Stimulated activated CD4-positive, alpha-beta T cell treated with anti-CD3 and anti-CD28 coated beads, Interleukin-15, amount 100 ng/mL, for 48 hours (primary cell): ENCODE measurements at places on chromosomes 5 and 9.

GRCh38 chr9:116550696-116551436 is 136.2 kb upstream of the TRIM32 start:
- DNase-seq = no peak

DNA sequence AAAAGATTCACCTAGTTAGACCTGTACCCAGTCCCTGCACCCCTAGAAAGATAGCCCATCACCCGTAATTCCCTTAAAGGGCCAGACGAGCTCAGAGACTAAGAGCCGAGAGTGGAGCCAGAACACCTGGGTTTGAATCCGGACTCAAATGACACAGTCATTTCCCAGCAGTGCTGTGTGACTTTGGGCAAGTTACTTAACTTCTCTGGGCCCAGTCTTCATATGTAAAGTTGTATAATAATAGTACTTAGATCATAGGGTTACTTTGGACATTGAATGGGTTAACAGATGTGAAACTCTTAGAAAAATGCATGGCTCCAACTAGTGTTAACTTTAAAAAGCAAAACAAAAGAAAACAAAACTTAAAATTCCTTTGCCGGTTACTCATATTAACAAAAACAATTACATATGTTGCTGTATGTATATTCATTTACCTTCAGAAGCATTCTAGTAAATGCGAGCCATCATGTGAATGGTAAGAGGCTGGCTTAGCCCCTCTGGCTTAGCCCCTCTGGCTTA is 40.4 kb upstream of the RASGRF2 start:
- no peak for DNase-seq

- no peak for DNase-seq
Observed at GRCh38 chr5:11494340-11494739, 409.9 kb downstream of the CTNND2 start.

- no peak for DNase-seq
Observed at GRCh38 chr9:126514037-126514821, 99.5 kb upstream of the LMX1B start.

DNA sequence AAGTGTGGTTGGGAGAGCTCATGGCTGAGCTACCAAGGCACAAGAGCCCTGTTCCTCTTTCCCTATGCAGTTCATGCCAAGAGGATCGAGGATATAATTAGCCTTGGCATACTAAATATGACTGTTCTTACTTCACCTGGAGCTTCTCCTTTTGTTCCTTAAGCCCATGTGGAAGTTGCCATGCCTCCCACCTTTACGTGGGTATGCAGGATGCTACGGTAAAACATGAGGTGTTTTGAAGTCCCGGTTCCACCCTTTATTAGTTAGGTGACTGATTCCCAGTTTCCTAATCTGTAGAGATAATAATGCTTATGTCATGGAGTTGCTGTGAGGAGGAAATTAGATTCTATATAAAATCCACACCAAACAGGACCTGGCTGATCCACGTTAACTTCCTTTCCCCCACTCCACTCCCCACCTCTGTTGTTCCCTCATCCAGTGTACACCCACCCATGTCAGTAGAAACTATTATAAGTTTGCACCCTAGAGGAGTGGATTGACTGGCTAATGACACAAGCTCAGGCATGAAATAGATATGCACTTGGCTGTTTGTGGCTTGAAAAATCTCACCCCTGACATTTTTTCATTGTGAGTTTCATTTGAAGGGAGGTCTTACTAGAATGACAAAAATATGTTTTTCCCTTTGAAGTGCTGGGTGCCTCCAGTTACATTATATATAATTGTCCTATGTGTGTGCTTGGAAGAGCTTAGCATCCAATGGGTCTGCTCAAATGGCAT is 36.8 kb upstream of the SHOC1 start:
- no peak for DNase-seq

DNA sequence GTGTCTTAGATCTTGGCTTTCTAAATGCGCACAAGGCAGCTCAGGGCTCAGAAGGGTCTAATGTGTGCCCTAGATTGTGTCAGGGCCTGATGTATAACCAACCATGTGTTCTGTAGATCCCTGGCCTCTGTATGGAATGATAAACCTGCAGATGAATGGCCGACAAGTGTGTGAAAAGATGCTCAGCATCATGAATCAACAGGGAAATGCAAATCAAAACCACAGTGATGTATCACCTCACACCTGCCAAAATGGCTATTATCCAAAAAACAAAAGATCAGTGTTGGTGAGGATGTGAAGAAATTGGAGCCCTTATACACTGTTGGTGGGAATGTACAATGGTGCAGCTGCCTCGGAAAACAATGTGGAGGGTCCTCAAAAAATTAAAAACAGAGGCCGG is 489.8 kb downstream of the SEMA5A start:
- DNase-seq = no peak

DNA sequence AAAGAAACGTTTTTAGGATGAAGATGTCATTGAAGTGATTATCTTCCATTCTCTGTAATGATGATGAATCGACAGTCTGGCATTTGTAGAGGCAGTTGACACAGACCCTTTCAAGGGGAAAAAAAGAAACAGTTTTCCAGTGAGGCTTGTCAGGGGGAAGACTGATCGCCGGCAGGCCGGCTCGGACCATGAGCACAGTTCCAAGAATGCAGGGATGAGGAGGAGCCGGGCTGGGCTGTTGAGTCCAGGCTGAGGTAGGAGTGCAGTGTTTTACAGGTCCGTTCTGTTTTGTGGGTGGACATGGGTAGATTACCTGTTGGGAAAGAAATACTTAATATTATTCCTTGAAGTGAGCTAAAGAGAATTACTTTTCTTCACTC is 194.6 kb downstream of the AOPEP start:
- DNase-seq = no peak

GRCh38 chr5:36369219-36369690 is 67.6 kb upstream of the RANBP3L start:
- DNase-seq = no peak

DNA sequence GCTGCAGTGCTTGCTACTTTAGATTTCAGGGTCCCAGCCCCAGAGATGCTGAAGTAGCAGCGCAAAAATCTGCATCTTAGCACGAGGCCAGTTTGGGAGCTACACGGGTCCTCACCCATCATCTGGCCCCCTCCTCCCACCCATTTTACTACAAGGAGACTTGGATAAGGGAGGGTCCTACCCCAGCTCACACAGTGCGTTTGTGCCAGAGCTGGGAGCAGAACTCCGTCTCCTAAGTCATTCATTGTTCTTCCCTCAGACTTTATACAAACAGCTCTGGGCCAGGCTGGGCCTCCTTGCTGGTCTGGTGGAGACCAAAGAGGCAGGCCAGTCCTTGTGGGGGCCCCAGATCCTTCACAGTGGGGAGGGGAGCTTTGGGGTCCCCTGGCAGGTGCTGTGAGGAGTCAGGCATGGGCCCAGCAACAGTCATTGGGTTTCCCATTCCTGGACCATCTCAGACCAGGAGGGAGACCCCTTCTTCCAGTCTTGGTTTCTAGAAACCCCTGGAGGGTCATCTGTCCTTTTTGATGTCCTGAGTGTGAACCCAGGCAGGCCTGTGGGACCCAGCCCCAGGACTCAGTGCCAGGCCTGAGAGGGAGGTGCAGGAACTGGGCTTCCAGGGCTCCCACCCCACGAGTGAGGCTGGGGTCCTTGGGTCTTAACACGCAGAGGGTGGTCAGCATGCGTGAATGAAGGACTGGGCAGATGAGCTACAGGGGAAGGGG is 2.3 kb upstream of the IL17B start:
- DNase-seq = no peak

DNA sequence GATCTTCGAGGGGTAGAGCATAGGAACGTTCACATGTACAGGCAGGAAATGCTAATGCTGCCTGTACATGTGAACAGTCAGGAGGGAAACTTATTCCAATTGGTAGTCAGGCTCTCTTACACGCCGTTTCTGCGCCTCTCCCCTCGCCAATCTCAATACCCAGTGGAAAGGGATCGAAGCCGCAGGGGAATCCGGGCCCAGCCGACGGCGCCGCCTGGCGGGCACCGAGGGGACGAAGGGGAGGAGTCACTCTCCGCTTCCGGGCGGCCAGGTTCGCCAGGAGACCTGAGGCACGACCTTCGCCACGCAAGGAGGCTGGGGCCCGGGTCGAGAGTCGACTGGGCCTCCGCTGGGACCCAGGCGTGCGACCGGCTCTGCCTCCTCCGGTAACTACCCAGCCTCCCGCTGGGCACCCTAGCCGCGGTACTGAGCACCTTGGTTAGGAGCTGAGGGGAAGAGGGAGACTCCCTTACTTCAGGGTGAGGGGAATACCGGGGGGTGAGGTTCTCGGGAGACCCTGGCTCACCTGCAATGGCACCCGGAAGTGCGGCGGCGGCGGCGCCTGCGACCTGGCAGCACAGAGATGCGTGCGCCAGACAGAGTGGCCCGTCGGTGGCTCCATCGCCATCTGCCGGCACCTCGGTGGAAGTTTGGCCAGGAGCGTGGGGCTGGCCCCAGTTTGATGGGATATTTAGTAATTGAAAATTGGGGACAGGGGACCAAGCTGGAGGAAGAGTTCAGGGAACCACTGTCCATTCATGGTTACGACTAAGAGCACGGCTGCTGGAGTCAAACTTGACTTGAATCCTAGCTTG is at the start of gene PIGO:
PIGO (minus strand) TSS at position 557 of the 815 bp plus-strand sequence. CDS start 1,026 bp downstream, outside the sequence.
- peak; percentile 87 for DNase-seq

DNA sequence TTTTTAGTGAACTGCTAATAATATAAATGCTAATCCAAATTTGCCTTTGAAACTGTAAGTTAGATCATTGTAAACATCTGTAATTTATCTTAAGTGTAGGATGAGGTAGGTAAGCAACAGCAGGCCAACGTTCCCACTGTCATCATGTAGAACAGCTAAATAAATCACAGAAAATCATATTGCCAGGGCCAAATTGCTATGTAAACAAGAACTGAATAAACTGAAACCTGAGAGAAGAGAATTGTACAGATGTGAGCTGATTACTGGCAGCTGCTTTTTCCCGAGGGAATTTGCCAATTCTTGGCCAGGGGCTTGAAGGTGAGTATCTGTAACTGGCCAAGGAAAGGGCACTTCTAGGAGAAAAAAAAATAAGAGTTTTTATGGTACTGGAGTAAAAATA is 97.6 kb downstream of the CDH10 start:
- no peak for DNase-seq

- DNase-seq = no peak
Observed at GRCh38 chr5:138439477-138440158, 761 bp downstream of the REEP2 start.

DNA sequence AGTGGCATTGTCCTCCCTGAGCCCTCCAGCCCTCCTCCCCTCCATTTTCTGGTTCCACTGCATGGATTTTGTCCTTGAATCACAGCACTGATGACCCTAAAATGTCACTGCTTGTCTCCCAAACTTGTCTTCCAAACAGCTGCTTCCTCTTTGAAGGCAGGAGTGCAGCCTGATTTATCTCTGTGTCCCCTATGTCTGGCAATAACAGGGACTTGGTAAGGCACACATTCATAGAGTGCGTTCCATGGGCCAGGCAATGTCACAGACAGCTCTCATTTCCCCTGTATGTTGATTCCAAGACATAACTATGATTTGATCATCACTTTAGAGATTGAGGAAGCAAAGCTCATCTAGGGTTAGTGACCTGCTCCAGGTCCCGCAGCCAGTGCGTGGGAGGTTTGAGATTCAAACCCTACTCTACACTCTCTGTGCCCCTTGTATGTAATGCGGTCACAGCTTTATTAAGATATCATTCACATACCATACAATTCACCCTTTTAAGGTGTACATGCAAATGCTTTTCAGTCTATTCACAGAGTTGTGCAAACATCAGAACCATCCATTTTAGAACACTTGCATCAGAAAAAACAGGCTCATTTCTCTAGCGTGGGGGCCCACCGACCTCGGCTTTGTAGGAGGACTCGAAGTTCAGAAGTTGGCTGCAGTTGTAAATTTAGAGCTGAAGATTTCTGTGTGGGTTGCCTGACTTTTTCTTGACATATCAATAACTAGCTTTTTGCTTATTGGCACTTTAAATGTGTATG is 28.4 kb upstream of the BOD1 start:
- DNase-seq = no peak

- DNase-seq = no peak
Observed at GRCh38 chr9:123739387-123739786, 190.5 kb downstream of the DENND1A start.

DNA sequence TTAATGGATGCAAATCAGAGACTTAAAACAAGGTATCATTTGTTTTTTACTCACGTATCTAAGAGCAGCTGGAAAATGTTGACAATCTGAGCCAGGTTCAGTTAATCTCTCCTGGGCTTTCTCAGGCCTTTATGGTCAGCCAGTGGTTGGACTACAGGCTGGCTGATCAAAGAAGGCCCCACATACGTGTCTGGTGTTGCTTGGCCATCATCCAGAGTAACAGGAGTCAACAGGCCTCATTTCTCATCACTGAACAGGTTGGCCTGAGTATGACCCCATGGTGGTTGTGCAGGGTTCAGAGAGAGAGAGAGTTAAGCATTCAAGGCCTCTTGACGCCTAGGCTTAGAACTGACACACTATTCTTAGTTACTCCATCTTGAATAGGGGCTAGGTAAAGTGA is 97.0 kb upstream of the VLDLR start:
- no peak for DNase-seq

- DNase-seq = no peak
Observed at GRCh38 chr9:102514541-102514940, 480.6 kb upstream of the CYLC2 start.

GRCh38 chr9:88534456-88535225 is at the start of gene NXNL2:
TSS of gene NXNL2 (plus strand) at chr9:88535178. CDS start at chr9:88535435, 257 bp downstream.
- no peak for DNase-seq

DNA sequence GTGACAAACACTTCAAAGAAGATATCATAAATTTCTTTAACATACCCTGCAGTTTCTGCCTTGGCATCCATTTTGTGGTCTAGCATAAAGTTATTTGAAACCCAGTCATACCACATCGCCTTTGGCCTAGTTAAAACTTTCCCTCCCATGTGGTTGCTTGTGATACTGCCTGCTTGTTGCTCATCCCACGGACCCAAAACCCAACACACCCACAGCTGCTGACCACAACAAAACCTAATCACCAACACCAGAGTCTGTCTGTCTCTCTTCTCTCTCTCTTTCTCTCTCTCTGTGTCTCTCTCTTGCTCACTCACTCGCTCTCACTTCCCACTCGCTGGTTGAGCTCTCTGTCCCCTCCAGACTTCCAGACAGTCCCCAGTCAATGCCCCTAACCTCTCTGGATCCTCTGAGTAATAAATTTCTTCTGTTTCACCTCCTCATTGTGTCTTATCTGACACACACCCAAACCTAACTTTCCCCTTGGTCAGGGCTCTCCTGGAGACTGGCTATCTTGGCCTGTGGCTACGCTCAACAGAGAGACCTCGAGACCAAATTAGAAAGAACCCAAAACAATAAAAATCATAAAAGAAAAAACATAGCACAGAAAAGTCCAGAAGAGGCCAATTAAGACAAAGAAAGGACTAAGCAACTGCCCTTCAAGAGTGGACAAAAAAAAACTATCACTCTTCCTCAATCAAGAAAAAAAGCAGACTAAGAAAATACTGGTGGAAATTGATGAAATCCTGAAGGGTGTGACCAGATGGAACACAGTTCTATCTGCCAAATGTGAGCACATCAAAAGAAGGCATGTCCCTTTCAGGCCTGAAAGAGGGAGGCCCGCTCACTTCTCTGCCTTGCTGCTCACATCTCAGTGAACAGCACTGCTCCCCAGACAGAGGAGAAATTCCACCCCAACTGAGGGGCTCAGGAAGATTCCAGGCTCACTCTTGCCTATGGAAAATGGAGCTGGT is 41.5 kb downstream of the TTLL11 start:
- DNase-seq = peak; percentile 53
